ENCODE measurements at places on chromosomes 4 and X. TPM values are rescaled to one million over a fixed set of nuclear protein-coding genes. Genes with fewer than 3 reads are reported as not detected.

GRCh38 chr4:81896936-81897335 is 425.2 kb upstream of the RASGEF1B start:
- no peak for DNase-seq

DNA sequence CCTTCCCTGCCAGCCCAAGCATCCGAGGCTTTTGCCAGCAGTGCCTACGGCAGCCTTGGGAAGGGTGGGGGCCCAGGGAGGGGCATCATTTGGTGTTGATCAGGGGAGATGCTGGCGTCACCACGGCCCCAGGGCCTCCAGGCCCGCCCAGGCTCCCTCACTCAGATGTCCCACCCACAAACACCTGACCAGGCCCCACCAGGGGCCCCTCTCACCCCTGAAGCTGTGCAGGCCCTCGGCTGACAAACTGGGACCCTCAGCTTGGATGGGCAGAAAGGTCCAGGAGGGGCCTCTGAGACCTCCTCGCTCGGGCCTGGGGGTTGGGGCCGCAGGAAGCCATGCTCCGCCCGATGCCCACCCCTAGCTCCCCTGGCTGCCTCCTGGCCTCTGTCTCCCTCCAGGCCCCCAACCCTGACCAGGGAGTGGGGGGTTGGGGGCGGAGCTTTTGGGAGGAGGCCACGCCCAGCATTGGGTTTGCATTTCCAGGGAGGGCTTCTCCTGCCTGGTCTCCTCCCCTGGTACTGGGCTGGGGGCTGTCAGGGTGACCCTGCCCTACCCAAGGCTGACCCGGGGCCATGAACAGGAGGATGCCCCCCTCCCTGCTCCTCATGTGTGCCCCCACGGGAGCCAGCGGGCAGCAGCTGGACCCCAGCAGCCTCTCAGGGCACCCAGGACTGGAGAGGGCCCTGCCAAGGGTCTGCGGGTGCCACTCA is 33.4 kb upstream of the SPON2 start:
- peak; percentile 84 for DNase-seq

BST1 gene
- 3.7 TPM for total RNA-seq

GRCh38 chr4:177079327-177079726 is 230.3 kb upstream of the NEIL3 start:
- DNase-seq, result no peak

GRCh38 chrX:120517936-120518335 is 42.8 kb downstream of the CUL4B start:
- no peak for DNase-seq

PACRGL gene
- 15.6 TPM for total RNA-seq

DNA sequence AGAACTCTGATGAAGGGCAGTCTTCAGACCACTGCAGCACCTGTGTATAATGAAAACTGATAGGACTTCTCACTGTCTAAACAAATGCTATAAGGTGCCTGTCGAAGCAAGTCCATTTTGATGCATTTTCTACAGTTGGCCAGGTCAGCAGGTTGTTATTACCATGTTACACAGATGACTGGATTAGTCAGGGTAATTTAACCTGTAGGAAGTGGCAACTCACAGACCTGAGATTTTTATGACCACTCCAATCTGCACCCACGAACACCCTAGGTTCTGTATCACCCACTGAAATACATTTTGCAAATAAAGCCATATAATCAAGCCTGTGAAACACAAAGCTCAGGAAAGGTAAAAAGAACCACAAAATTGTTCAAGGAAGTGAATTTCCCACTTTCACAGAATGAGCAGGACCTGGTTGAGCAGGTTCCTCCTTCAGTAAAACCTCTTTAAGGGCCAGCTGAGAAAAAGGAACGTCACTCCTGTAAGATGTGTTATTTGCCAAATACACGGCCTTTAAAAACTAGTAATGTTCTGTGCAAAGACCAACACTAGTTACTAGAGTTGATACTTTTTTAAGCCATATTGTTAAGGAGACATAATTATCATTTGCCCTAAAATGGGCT is 12.7 kb downstream of the MAML3 start:
- DNase-seq, result no peak

DNA sequence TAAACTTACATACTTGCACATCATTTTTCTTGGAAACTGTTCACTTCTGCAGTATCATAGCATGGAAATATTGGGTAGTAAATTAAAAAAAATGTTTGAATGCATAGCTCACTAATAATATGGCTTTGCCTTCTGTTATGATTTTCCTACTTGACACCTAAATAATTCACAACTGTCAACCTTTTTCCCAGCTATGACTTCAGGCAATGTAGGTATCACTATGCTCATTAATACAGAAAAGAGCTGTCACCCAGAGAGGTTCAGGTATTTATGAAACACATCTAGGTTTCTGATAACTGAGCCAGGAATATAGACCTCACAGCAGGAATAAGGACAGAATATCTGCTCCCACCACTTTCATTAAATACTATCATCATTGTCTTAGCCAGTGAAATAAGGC is 289.5 kb downstream of the ACTRT1 start:
- no peak for DNase-seq

GRCh38 chr4:91114386-91114785 is 987.2 kb downstream of the CCSER1 start:
- no peak for DNase-seq

GRCh38 chr4:139024686-139025085 is 9.1 kb downstream of the NOCT start:
- DNase-seq, result no peak

- peak; percentile 18 for DNase-seq
These were observed 744.0 kb downstream of the FSTL5 start for GRCh38 chr4:161419822-161420221.

ASIC5 gene
- total RNA-seq, result not detected

DNA sequence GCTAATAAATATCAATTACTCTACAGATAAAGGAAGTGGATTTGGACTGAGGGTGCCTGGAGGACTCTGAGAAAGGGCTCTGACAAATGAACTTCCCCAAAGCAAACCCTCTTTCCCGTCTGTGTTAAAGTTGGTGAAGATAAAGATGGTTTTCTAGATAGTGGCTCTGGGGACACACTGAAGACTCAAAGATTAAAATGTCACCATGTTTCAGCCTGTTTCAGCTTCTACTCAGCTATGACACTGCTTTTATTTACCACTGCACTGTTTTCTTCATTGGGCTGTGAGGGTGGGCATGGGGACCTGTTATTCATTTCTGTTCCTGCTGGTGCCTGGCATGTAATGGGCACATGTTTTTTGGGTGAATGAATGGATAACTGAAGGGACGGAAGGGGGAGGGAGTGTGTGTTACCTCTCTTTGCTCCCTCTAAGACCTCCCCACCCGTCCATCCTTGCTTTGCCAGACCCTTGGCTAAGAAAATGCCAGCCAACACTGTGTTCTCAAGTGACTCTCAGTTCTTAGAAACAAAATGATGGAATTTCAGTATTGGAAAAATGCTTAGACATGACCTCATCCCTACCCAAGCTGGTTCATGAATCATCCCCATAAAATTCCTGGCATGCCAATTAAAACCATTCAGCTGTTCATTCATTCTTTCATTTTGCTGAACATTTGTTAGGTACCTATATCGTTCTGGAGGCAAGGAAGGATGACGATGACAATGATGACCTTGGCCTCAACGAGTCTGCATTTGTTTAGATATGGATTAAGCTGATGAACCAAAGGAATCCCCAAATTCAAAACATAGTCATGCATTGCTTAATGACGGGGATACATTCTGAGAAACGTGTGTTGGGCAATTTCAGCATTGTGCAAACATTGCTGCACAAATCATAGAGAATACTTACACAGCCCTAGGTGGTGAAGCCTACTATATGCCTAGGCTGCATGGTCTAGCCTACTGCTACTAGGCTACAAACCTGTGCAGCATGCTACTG is 13.4 kb upstream of the STK32B start:
- peak; percentile 77 for DNase-seq

DNA sequence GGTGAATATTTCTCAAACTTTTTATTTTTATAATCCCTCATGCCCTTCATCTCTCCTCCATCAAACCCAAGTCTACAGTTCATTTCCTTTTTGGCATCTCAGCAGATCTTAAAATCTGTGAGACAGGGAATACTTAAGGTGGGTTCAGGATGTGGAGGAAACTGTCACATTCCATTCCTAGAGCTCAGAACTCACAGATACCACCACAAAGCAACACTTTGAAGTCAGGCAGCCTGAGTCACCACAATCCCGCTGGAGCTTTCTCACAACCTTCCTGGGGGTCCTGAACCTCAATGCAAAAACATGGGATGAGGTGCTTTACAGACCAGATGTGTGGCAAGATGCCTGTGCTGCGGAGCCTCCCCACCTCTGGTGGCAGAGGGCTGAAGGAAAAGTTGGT is 63.2 kb downstream of the HHIP start:
- DNase-seq, result no peak

DNA sequence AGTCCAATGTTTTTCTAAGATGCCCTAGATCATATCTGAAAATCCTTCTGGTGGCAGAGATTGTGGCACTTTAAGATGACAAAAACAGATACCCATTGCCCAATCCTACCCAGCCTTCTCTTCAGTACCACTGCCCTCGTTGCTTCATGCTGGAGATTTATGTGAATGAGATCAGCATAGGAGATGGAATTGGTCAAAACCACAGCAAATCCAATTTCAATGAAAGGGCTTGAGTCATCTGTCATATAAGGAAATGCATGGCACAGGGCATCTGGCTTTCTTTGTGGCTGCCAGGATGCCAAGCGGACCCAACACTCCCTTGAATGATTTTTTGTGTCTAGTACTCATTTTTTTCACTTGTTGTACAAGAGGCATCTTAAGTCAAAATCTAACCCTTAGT is 16.8 kb downstream of the AFF2 start:
- DNase-seq, result no peak

- DNase-seq, result no peak
These were observed 12.5 kb downstream of the HPF1 start for GRCh38 chr4:169745291-169745690.

- no peak for DNase-seq
These were observed 349.2 kb downstream of the TLL1 start for GRCh38 chr4:166222271-166222670.

DNA sequence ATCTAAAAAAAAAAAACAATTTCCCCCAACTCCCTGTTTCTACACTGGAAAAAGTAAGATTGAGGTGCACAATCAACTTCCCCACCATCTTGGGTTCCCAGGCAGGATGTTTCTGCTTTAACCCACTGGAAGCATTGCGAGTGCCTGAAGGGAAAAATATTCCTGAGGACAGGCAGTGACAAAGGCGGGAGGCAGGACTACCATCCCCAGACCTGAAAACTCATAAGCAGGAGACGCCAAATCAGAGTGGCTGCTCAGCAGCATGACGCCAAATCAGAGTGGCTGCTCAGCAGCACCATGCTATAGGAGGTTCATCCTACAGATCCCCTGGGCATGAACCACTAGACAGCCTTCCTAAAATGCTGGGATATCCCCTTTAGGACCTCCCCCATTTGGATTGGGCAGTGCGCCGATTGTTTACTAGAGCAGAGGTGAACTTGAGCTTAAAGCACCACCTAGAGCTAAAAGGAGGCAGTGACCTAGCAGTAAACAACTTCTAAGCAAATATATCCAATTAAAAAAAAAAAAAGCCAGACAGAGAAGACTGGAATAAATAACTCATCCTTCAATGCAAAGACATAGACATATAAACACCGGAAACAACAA is 35.0 kb upstream of the GK start:
- DNase-seq, result no peak

- DNase-seq, result no peak
These were observed 944.4 kb upstream of the FTHL17 start for GRCh38 chrX:32016195-32016594.

ADH1C gene
- total RNA-seq, result 1.2 TPM

- no peak for DNase-seq
These were observed 758 bp downstream of the SDAD1 start for GRCh38 chr4:75989846-75990528.

GAGE13 gene
- not detected for total RNA-seq

COX7B2 gene
- not detected for total RNA-seq

GRCh38 chrX:150982788-150983520 is at the start of gene HMGB3:
HMGB3 (plus strand) TSS chrX:150983335; CDS start chrX:150985600, 2,265 bp downstream.
- peak; percentile 79 for DNase-seq

KLHL4 gene
- total RNA-seq, result not detected

MUC7 gene
- total RNA-seq, result 0.84 TPM

DNA sequence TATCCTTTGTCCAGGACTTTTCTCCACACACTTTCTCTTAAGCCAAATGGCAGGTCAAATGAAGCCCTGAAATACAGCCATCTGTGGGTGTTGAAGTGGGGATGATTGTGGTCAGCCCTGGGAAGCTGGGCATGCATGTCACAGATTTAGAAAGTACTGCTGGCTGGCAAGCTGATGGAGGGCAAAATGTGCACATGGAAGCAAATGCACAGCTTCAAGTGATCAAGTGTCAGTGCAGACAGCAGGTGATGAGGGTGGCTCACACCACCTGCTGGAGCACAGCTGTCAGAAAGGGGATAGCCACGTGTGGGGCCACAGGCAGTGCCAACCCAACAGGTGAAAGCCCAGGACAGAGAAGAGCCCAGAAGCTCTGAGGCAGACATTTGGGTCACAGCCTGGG is 40.3 kb upstream of the ATXN3L start:
- no peak for DNase-seq

GRCh38 chr4:9943761-9944160 is 77.5 kb downstream of the SLC2A9 start:
- no peak for DNase-seq

GRCh38 chr4:144338148-144338547 is 197.6 kb upstream of the GYPA start:
- no peak for DNase-seq

GRCh38 chrX:129636175-129636681 is 18.5 kb downstream of the APLN start:
- DNase-seq, result no peak

GRCh38 chr4:163071308-163071707 is 95.4 kb downstream of the NAF1 start:
- DNase-seq, result no peak

DNA sequence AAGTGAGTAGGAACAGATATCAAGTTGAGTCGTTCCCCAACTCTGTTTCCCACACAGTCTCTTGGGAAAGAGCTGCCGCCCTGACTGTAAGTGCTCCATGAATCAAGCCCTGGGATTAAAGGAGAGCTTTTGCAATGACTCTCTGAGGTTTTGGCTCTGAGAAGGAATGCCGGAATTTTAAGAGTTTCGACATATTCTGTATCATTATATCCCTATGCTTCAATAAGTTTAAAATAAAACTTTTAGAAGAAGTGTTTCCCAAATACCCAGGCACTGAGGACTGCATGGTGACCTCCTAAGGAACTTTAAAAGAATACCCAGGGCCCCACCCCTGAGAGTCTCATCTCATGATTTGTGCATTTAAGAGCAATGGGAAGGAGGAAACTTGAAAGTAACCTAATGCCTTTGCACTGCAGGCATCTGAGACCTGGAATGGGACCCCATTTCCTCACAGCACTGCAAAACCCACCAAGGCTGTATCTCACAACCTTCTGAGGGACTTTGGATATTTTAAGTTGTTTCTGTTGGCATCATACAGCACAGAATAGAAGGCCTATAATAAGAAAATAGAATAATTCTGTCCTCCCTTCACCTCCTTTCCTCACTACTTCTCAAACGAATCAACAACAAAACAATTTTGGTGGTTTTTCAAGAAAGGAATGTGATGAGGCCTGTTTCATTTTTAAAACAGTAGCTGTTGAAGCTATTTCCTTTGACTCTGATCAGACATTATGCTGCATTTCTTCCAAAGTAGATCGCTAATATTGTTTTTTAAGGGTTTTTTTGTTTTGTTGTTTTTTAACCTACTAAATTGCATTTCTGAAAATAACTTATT is 121.2 kb downstream of the GASK1B start:
- DNase-seq, result no peak

Measured in lower leg skin (tissue), 4 donors.